Psoas muscle (tissue), 8 donors: ENCODE measurements at places on chromosomes 2 and 18. TPM values are rescaled to one million over a fixed set of nuclear protein-coding genes. Genes with fewer than 3 reads are reported as not detected.

The IMPA2 gene
- 196 TPM for polyA plus RNA-seq

The IL36B gene
- polyA plus RNA-seq = not detected

The TMEM185B gene
- polyA plus RNA-seq = 10.4 TPM

The ARHGAP25 gene
- 1.1 TPM for polyA plus RNA-seq

The MC2R gene
- not detected for polyA plus RNA-seq

DNA sequence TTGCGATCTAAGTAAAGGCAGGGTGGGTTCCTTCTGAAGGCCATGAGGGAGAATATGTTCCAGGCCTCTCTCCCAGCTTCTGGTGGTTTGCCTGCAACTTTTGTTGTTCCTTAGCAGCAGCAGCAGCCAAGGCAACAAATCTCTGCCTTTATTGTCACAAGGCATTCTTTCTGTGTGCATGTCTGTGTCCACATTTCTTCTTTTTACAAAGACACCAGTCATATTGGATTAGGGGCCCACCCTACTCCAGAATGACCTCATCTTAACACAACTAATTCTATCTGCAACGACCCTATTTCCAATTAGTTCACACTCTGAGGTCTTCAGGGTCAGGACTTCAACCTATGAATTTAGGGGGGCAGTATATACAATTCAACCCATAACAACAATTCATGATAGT is 587.5 kb downstream of the XIRP2 start:
- no peak for DNase-seq

GRCh38 chr18:35474884-35475283 is 22.9 kb downstream of the INO80C start:
- DNase-seq = no peak

DNA sequence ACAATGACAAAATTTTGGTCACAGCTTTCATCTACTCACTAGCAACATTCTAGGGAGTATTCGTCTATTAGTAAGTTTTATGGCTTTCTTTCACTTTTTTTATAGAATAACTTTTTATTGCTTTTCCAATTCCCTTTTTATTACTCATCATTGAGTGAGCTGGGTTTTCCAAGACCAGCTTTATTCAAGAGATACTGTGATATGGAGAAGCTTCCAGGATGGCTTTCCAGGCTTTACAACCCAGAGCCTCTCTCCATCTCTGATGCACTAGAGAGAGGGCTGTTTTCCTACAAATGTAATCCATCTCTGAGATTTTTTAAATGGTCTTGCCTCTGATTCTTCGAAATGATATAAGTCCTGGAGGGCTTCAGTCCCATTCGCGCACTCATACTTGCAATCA is 118.3 kb downstream of the LDLRAD4 start:
- no peak for DNase-seq

GRCh38 chr18:1999387-1999786 is 571.9 kb downstream of the METTL4 start:
- no peak for DNase-seq

DNA sequence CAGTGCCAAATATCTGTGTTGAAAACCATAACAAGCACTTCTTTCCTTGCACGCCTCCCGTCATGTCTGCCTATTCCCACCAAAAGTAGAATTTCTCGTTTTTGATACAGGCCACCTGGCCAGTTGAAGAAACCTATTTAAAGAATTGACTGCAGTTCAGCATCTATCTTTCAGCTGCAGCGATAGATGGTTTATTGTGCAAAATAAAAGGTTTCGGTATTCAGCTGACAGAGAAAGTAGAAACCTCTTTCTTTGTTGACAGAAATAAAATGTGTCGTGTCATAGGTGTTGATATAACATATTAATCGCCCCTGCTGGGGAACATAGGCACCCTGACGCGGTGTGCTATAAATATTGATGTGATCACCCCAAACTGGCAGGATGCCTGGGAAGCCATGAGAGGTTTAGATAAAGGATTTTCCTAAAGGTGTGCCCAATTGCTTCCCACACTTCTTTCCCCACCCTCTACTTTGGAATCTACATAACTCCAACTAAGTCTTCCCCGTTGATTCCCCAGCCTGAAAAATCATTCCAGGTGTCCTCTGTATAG is 570.4 kb downstream of the CCDC85A start:
- DNase-seq = no peak

DNA sequence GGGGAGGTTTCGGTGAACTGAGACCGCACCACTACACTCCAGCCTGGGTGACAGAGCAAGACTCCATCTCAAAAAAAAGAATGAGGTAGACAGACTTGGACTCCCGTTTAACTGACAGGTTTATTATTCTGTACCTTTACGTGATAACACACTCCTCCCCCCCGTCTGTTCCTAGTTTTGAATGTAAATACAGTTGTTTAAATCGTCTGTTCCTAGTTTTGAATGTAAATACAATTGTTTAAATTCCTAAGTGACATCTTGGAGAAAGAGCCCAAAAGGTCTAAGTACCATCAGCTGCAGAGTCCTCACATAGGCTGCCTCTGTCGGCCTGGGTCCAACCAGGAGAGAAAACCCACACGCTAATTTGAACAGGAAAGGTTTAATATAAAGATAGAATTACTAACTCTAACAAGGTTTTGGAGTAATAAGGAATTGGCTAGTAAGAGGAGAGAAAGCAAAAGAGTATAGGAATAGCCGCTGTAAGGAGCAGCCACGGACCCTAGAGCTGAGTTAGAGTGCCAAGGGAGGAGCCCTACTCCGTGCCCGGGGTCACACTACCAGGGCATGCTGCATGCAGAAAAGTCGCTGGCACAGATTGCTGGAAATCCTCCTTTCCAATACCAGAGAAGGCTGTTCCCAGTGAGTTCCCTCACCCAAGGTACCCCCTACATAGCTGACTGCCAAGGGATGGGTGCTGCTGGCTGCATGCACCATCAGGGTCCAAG is 83.5 kb upstream of the RANBP2 start:
- no peak for DNase-seq
